Colonic mucosa (tissue), 4 donors: ENCODE measurements at places on chromosomes 12 and 14. TPM values are rescaled to one million over a fixed set of nuclear protein-coding genes. Genes with fewer than 3 reads are reported as not detected.

The TOMM20L gene
- total RNA-seq = not detected

The ASIC1 gene
- 1.1 TPM for total RNA-seq

DNA sequence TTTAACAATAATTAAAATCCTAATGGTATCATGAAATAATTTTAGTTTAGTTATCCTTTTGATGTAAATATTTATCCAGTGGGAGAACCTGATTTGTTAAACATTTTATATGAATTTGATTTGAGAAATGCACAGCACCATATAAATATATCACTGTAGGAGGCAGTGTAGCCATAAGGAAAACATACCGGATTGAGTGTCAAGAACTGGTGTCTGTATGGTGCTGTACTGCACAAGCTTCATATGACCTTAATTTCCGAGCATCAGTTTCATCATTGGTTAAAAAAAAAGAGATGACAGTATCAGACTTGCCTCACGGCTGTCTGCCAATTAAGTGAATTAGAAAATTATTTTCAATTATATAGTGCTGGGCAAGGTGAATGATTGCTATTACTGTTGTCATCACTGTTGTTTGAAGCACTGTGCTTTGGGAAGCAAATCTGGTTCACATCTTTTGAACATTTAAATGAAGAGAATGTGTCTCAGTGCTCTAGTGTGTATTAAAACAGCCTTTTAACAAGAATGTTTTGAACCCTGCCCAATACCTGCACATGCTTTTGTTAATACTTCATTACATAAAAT is 72.1 kb downstream of the TMTC2 start:
- DNase-seq = no peak

- peak; percentile 89 for DNase-seq
Observed at GRCh38 chr12:114668151-114668885, 15.7 kb downstream of the TBX3 start.

DNA sequence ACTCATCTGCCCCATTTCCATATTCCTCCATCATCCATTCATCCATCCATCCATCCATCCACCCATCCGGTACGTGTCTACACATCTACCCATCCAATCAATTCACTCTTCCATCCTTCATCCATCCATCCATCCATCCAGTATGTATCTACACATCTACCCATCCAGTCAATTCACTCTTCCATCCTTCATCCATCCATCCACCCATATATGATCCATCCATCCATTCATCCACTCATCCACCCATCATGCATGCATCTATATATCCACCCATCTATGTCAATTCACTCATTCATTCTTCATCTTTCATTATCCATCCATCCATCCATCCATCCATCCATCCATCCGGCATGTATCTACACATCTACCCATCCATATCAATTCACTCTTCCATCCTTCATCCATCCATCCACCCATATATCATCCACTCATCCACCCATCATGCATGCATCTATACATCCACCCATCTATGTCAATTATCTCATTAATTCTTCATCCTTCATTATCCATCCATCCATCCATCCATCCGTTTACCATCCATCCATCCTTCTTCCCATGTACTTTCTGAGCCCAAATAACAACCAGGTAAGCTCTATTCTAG is 108.6 kb upstream of the NOS1 start:
- DNase-seq = no peak

DNA sequence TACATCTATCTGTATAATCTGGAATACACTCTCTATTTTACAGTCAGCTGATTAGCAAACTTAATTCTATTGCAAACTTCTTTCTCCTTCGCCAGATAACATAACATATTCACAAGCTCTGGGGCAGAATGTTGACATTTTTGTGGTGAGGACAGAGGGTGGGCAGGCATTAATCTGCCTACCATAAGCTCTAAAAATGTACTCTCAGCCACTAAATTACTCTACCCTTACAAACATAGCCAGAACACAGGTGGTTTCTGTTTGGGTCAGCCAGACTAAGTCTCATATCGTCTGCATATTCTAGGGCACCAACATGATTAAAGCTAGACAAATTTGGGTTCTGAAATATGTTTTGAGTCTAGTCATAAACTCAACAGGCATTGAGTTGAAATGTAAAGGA is 90.1 kb downstream of the SLC6A15 start:
- no peak for DNase-seq

DNA sequence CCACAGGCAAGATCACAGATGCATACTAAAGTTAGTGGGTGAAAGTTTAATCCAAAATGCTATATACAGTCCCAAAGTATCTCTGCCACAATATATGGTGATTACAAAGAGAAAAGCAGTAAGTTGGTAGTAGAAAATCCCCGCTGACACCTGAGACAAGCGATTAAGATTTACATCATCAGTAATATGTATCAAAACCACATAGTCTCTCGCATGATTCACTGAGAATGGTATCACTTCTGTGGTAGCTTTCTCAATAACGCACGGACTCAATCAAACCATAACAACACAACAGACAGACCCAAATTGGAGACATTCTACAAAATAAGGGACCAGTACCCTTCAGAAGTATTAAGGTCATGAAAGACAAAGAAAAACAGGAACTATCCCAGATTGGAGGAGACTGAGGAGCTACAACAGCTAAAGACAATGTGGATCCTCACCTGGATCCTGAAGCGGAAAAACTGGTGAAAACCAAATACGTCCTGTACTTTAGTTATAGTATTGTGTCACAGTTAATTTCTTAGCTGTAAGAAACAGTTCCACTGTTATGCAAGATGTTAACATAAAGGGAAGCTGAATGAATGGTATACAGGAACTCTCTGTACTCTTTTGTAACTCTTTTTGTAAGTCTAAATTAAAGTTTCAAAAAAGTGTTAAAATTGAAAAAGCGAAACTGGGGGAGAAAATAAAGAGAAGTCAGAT is 51.0 kb downstream of the SPTLC2 start:
- DNase-seq = no peak

DNA sequence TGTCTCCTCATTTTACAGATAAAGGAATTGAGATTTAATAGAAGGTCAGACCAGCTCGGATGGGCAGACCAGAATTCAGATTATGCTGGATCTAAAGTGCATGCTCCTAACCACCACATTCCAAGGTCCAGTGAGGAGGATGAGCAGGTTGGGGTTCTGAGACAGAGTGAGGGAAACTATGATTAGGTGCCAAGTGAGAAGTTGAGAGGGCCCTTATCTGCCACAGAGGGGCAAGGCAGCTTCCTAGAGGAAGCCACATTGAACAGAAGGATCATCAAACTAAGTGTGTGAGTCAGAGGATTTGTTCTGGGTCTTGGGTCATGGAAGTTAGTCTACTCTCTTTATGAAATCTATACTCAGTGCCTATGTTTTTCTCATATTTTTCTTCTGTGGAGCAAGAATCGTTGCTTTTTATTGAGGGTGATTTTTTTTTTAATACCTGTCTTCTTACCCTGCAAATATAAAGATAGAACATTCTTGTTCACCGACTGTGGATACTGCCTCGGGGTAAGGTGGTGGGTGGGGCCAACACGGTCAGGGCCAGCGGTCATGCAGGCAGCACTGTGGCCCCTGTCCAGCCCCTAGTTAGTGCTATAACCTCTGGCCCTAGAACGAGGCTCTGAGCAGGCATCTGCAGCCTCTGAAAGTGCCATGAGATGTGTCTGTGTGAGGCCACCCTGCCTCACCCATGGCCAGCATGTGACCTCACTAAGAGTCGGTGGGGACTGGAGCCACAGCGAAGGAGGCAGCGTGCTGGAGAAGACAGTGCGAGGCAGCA is 55.6 kb upstream of the PTHLH start:
- DNase-seq = no peak

DNA sequence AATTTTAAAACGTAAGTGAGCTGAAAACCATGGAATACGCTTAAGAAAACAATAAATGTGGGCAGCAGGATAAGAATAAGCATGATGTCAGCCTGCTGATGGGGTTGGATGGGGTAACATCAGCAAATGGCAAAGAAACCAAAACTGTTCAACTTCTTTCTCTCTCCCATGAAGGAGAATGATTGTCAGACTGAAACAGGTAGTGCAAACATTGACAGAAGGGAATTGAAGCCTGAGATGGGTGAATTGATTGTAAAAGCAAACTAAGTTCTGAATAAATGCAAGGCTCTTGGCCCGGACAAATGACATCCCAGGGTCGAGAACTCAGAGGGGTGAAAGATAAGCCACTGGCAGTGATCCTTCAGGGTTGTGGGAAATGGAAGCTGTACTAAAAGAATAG is 182.6 kb downstream of the ETV6 start:
- no peak for DNase-seq

DNA sequence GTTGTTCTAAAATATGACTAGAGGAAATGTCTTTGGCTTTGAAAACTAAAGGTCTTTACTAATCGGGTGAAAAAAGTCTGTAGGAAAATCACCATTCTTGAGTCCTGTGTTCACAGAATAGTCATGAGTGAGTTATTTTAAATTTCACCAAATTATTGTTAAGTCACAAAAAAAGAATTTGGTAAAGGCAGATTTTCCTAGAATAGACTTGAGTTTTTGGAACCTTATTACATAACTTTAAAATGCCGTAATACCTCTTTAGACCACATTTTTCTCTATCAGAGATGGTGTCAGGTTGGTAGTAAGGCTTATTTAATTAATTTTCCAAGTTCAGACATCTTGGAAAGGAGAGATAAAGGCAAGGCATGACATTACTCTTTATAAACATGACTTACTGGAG is 184.7 kb upstream of the GARIN2 start:
- DNase-seq = no peak

GRCh38 chr14:24145690-24146452 is 539 bp downstream of the PSME2 start:
- DNase-seq = no peak
